ENCODE measurements at places on chromosomes 12 and 14.

- DNase-seq: no peak
These were observed 129.1 kb downstream of the KITLG start for GRCh38 chr12:88451205-88451604.

DNA sequence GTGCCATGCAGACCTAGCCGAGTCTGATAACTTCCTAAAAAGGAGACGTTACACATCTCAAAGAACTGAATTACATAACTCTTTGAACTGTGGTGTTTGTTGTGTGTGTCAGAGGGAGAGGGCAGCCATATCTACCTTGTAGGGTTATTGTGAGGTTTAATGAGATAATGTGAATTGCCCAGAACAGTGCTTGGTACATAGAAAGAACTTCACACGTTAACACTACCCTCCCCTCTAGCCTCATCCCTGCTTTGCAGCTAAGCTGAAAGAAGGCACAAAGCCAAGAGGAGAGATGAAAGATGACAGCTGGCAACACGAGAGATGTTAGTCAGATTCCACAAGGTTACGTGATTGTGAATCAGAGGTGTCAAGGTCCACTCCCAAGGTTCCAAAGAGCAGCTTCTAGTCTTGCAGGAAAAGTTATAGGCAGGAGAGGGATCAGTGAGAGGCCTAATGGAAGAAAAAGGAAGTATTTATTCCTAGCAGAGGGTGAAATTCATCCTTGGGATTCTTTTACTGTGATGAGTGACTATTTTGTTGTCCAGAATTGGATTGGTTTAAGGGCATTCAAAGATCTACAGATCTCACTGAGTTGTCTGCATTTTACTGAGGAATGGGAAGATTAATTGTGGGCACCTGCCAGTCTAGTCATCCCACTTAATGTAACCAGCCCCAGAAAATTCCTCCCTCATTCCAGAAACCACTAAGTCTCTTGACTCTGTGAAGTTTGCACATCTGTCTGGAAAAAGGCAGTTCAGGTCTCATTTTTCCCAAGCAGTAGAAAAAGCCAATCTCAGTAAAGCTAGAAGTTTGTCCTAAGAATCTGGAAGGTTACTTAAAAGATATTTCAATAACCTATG, 25.9 kb upstream of the WNK1 start:
- DNase-seq: peak; percentile 93

DNA sequence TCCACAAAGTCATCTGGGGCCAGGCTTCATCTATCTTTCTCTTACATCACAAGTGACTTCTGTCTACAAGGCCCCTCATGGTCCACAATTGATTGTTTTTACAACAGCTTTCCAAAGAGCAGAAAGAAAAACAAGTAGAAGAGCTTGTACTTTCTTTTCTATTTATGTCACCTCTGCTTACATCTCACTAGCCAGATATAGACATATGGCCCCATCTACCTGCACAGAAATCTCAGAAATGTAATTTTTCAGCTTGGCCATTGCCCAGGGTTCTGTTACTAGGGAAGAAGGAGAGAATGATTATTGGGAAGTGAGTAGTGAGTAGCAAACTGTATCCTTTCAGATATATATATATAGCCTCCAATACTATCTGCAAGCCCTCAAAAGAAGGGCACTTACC, 210.5 kb upstream of the PLEKHG7 start:
- DNase-seq: no peak

DNA sequence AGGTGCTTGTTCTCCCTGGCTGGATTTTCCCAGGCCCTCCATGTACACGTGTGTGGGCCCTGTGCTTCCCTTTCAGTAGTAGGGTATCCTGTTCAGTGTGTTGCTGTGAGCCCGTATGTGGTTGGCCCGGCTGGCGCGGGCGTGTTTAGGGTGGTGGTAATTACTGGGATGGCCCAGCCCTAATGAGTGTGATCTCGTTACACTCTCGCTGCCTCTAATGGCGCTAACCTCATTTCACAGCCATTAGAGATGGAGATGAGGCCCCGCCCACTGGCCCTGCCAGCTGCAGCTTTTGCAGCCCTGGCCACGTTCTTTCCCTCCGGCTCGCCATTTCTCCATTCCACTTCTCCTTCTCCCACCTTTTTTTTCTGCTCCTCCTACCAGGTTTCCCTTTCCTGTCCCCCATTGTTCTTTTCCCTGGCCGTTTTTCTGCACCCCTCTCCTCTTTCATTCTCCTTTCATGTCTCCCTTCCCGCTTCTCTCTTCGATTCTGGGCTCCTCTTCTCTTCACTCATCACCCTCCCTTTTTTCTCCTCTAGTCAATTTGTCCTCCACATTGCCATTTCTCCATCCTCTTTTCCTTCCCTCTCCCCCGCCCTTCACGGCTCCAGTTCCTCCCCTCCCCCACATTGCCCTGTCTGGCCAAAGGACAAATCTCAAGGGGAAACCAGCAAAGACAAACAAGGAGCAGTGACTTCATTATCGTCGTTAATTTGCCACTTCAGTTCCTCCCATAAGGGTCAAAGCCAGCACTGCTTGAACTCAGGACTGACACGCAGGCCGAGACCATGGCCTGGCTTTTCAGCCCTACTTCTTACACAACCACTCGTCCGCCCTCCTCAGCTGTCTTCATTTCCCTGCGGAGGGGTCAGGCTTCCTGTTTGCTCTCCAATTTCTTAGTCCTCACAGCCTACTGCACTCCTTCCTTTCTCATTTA, 6.8 kb downstream of the ZFHX2 start:
- no peak for DNase-seq

- no peak for DNase-seq
These were observed 377.4 kb downstream of the GRIN2B start for GRCh38 chr12:13603953-13604352.

DNA sequence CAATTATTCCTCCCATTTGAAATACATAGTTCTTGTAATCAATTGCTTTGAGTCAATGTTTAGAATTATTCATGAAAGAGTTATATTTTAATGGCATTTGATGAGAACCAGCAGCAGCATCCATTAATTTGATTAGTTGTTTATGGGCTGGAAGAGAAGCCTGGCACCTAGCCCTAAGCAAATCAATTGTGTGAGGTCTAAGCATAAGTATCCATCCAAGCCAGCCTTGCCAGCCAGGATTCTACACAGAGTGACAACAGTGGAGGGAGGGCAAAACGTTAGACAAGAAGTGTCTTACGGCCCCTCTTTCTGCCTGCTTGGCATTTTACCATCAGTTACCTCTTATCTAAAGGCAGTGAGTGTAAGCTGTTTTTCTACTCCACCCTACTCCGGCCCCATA, 478.5 kb downstream of the NELL2 start:
- DNase-seq: no peak

DNA sequence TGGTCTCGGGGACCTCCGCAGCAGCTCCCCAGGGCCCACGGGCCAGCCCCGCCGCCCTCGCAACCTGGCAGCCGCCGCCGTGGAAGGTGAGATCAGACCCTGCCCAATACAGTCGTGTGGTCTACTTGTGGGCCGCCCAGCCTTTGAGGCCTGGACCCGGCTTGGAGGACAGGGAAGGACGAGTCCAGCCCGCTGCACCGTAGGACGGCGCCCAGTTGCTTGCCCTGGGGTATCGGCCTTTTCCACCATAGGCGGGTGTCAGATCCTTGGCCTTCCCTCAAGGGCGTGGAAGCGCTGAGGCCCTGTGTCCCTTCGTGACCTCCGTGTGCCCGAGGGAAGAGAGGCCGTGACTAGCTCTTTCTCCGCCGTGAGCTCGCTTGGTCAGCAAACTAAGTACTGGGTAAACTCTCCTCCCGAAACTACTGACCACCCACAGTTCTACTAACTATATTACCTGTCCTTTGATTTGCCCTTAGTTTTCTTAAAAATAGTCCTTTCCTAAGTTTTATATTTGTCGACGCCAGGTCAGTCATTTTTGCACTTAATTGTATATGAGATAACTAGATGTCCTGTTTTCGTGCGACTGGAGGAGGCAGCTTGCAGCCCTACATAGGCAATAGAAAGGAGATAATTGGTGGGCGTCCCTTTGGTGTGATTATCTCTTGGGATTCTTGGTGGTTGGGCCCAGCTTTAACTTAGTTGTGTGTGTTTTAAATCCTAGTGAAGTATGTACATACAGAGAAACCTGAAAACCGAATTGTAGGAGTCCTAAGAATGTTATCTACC, 757 bp downstream of the SLC25A3 start:
- peak; percentile 35 for DNase-seq

- DNase-seq: no peak
These were observed 168.8 kb upstream of the BCL2L14 start for GRCh38 chr12:11901701-11902524.

- DNase-seq: no peak
These were observed 377.8 kb upstream of the TMEM132C start for GRCh38 chr12:127888943-127889719.
